ENCODE measurements at places on chromosomes 6 and 20. TPM values are rescaled to one million over a fixed set of nuclear protein-coding genes. Genes with fewer than 3 reads are reported as not detected.

The BTNL2 gene
- not detected for polyA plus RNA-seq

The FBXL4 gene
- 6.6 TPM for polyA plus RNA-seq

The SLC35F1 gene
- 1.1 TPM for polyA plus RNA-seq

The NDUFAF4 gene
- 62.9 TPM for polyA plus RNA-seq

The IP6K3 gene
- polyA plus RNA-seq: 59.2 TPM

The OTOR gene
- not detected for polyA plus RNA-seq

The ANKRD6 gene
- 4.6 TPM for polyA plus RNA-seq

The TSPO2 gene
- polyA plus RNA-seq: not detected

The BNIP5 gene
- polyA plus RNA-seq: not detected

The HSPA1A gene
- polyA plus RNA-seq: 179 TPM

The GDAP1L1 gene
- polyA plus RNA-seq: 0.12 TPM

The ERVFRD-1 gene
- 0.08 TPM for polyA plus RNA-seq

The CALHM5 gene
- polyA plus RNA-seq: 1.3 TPM

The B4GALT5 gene
- 29.3 TPM for polyA plus RNA-seq

GRCh38 chr6:119728935-119729334, 379.4 kb upstream of the MAN1A1 start:
- no peaks in the 10 kb centered on the region for H3K4me1 ChIP-seq
- H3K27me3 ChIP-seq: no peaks in the 10 kb centered on the region
- DNase-seq: no peak
- no peak overlapping the region for H3K27ac ChIP-seq

DNA sequence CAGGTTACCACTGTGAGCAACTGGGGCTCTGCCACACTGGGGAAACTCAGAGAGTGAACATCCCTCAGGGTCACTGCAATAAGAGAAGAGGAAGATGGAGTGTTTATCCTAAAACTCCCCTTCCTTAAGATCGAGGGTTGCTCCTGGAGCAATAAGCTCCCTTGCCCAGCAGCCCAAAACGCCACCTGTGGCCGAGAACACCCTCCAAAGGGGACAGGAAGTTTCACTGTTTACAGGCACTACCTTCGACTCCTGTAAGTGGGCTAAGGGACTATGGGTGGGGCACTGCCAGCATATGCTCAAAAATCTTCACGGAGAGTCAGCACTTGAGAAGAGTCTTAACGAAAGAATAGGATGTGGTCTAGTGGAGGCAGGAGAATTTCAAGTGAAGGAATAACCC, 132.5 kb downstream of the FAXC start:
- no peaks in the 10 kb centered on the region for H3K36me3 ChIP-seq
- no peaks in the 10 kb centered on the region for H3K27me3 ChIP-seq
- no peak overlapping the region for H3K27ac ChIP-seq
- no peak overlapping the region for H3K4me3 ChIP-seq
- H3K4me1 ChIP-seq: no peaks in the 10 kb centered on the region

GRCh38 chr20:60808701-60809100, 443.4 kb upstream of the CDH4 start:
- no peak for DNase-seq
- no peaks in the 10 kb centered on the region for H3K4me1 ChIP-seq
- no peaks in the 10 kb centered on the region for H3K27me3 ChIP-seq

DNA sequence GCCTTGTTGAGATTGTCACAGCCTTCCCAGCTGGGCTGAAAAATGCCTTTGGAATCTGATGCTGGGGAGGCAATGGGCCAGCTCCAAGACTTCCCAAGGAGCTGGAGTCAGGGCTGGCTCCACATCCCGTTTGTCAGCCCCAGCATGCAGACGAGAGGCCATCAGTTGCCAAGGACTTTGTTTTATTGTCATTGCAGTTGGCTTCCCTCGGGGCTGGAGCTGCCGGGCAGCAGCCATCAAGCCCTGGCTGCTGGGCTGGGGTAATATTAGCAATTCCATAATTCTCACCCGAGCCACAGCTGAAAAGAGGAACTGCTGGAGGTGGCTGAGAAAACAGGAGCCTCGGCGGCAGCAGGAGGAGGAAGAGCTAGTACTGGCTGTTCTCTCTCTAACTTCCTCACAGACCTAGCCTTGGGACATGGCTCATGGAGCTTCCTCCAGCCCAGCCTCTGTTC, 182.5 kb downstream of the CDC5L start:
- H3K4me3 ChIP-seq: no peak overlapping the region
- no peaks in the 10 kb centered on the region for H3K4me1 ChIP-seq
- DNase-seq: peak; percentile 46
- H3K27ac ChIP-seq: peak overlapping the region; percentile 75
- H3K36me3 ChIP-seq: no peaks in the 10 kb centered on the region
- H3K27me3 ChIP-seq: no peaks in the 10 kb centered on the region

DNA sequence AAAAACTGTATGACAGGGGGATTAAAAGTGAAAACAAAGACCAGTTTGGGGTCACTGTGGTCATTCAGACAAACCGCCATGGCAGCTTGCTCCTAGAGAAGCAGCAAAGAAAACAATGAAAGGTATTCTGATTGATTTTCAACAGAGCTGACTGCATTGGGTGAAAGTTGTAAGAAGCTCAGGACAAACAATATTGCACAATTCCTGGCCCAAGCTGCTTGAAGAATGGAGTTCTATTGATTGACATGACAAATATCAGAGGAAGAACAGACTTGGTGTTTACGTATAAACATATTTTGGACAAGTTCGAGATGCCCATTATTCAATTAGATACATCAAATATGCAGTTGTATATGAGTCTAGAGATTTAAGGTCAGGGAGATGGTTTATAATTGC, 62.0 kb downstream of the TRIM38 start:
- no peak for DNase-seq
- H3K36me3 ChIP-seq: no peaks in the 10 kb centered on the region
- H3K4me1 ChIP-seq: peaks cover 24% of the 10 kb centered on the region
- no peaks in the 10 kb centered on the region for H3K27me3 ChIP-seq
- peak overlapping the region; percentile 98 for H3K27ac ChIP-seq

- H3K27ac ChIP-seq: no peak overlapping the region
- no peaks in the 10 kb centered on the region for H3K27me3 ChIP-seq
- no peaks in the 10 kb centered on the region for H3K36me3 ChIP-seq
- DNase-seq: no peak
- H3K4me1 ChIP-seq: peaks cover 11% of the 10 kb centered on the region
- no peak overlapping the region for H3K4me3 ChIP-seq
Measured at GRCh38 chr6:119129148-119129967, 50.9 kb upstream of the FAM184A start.

- no peak for DNase-seq
- no peaks in the 10 kb centered on the region for H3K36me3 ChIP-seq
- no peak overlapping the region for H3K27ac ChIP-seq
- H3K4me3 ChIP-seq: no peak overlapping the region
- no peaks in the 10 kb centered on the region for H3K4me1 ChIP-seq
- no peaks in the 10 kb centered on the region for H3K27me3 ChIP-seq
Measured at GRCh38 chr20:23536328-23536974, 31.8 kb downstream of the CST9L start.

DNA sequence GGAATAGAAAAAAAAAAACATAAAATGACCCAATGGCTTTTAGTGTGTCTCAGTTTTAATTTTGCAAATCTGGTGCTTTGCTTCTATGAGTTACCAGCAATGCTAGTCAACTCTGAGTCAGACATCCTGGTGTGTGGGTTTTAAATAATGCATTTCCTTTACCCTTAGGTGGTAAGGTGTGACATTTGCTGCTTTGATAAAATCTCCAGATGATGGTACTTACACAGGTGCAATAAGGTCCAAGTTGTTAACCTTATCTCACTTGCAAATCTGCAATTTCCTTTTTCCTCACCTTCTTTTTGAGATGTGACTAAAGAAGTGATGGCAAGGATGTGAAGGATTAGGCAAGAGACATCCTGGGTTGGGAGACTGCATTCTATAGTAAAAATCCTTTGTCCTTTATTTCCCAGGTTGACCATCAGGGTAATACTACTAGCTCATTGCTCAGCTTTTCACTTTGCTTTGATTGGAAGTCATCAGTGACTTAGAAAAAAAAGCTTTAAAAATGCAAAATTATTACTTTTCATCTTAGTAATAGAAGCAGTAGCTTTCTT, 818.5 kb upstream of the FLRT3 start:
- no peaks in the 10 kb centered on the region for H3K36me3 ChIP-seq
- no peak overlapping the region for H3K4me3 ChIP-seq
- H3K27ac ChIP-seq: no peak overlapping the region
- H3K4me1 ChIP-seq: no peaks in the 10 kb centered on the region
- no peak for DNase-seq

DNA sequence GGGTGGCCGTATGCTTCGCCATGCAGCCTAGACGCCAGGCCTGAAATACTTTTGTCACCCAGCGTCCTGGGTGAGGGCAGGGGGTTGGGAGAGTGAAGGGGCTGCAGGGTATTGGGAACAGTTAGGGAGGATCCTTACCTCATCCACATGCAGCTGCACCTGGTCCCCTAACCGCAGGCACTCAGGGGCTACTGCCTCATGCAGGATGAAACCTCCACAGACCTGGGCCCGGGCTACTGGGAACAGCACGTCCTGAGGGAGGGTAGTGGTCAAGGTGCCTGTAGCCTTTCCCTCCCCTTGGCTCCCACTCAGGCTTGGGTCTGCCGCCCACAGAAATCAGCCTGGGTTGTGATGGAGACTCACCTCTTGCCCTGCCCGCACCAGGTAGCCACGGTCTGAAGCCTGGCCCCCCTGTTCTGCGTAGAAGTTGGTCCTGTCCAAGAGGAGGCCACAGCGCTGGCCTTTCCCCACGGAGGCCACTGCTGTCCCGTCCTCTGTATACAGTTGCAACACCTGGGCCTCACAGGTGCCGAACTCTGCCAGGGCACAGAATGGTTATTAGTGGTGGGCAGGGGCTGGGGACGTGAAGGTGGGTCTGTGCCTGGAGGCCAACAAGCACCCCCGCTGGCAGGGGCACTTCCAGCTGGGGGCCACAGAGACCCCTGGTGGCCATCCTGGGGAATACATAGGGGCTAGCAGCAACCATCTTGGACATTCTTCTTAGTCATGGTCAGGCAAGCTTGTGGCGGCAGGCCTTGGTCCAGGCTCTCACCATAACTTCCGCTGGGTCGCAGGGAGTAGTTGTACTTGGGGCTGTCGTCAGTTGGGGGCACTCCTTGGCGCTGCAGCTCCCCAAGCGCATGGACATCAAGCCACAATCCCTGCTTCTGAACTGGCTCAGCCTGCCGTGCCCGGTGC, 8.6 kb downstream of the AARS2 start:
- H3K4me3 ChIP-seq: no peak overlapping the region
- no peaks in the 10 kb centered on the region for H3K4me1 ChIP-seq
- peaks cover 95% of the 10 kb centered on the region for H3K36me3 ChIP-seq
- DNase-seq: no peak
- H3K27ac ChIP-seq: no peak overlapping the region

DNA sequence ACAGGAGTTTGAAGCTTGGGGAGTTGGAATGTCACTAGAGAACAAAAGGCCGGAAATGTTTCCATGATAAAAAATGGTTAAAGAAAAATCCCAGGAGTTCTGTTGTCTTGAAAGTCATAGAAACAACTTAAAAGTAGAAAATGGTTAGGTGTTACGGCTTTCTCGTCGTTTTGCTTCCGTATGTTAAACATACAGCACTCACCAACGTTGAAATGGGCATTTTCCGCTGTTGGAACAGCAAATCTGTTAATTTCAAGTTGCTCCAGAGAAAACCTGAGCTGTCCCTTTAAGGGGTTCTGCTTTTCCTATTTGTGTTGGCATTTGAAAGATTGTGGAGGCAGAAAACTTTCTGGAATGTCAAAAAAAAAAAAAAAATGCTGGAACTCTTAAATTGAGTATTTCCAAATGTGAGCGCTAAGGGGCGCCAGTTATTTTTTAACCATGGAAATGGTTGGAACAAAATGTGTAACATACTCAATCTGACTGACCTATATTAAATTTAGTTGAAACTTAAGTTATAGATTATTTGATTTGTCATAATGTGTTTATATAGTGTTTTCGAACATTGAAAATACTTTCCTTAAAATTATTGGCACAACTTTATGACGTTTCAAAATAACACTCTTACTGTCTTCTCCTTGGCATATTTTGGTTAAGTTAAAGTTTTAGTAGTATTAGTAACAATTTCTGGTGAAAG, 2.2 kb downstream of the QKI start:
- peak; percentile 60 for DNase-seq
- H3K36me3 ChIP-seq: no peaks in the 10 kb centered on the region
- H3K4me3 ChIP-seq: peak overlapping the region; percentile 97
- H3K27me3 ChIP-seq: no peaks in the 10 kb centered on the region
- H3K27ac ChIP-seq: peak overlapping the region; percentile 96
- H3K4me1 ChIP-seq: peaks cover 58% of the 10 kb centered on the region

DNA sequence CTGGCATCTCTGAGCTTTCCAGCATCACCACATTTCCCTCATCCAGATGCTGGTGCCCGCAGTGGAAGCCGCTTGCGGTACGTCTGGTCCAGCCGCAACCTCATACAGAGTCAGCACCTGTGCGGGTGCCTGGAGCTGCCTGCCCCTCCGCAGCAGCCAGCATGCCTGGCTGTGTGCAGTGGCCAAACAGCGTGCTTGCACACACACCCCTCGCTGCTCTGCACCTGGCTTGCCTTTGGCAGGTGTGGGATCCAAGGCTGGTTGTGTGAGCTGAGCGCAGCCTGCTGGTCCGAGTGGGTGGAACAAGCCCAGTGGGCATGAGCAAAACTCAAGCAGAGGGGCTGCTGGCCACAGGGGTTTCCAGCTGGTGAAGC, 3.1 kb upstream of the HINT3 start:
- no peak for DNase-seq
- no peak overlapping the region for H3K4me3 ChIP-seq
- no peaks in the 10 kb centered on the region for H3K36me3 ChIP-seq
- H3K27me3 ChIP-seq: no peaks in the 10 kb centered on the region
- H3K4me1 ChIP-seq: peaks cover 20% of the 10 kb centered on the region

DNA sequence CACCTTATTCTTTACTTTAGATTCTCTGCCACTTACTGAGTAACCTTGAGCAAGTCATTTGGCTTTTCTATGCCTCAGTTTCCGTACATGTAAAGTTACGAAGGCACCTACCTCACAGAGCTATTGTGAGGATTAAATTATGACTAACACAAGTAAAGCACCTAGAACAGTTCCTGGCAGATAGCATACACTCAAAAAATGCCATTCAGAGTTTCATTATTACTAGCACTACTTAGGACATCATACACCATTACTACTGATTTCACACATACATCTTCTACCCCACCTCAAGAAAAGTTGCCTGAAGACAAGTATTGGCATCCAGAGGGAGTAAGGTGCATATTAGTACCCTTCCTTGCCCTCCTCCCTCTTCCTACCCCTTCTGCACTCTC, 107.8 kb downstream of the OGFRL1 start:
- DNase-seq: no peak
- no peaks in the 10 kb centered on the region for H3K36me3 ChIP-seq
- H3K27ac ChIP-seq: no peak overlapping the region
- no peaks in the 10 kb centered on the region for H3K27me3 ChIP-seq
- H3K4me3 ChIP-seq: no peak overlapping the region
- peaks cover 38% of the 10 kb centered on the region for H3K4me1 ChIP-seq

DNA sequence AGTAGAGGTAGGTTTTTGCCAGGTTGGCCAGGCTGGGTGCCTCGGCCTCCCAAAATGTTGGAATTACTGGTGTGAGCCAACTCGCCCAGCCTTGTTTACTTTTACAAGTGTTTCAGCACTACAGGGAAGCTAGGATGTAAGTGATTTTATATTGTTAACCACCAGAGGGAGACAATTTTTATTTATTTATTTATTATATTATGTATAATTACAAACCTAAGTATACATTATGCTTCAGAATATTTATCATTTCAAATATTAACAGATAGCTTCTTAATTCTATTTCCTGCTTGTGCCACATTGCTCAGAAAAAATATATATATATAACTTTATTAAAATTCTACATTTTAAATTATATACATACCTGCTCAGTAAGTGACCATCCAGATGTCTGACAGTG, 9.8 kb downstream of the MMUT start:
- H3K36me3 ChIP-seq: peaks cover 100% of the 10 kb centered on the region
- DNase-seq: no peak
- H3K4me1 ChIP-seq: no peaks in the 10 kb centered on the region
- no peaks in the 10 kb centered on the region for H3K27me3 ChIP-seq
- no peak overlapping the region for H3K4me3 ChIP-seq

GRCh38 chr20:62023935-62024334, 41.7 kb downstream of the TAF4 start:
- no peaks in the 10 kb centered on the region for H3K36me3 ChIP-seq
- no peak for DNase-seq
- peaks cover 22% of the 10 kb centered on the region for H3K4me1 ChIP-seq
- no peaks in the 10 kb centered on the region for H3K27me3 ChIP-seq
- H3K27ac ChIP-seq: no peak overlapping the region
